ENCODE measurements at places on chromosomes 13 and 19. TPM values are rescaled to one million over a fixed set of nuclear protein-coding genes. Genes with fewer than 3 reads are reported as not detected.

ZNF574 gene
- 18.8 TPM for total RNA-seq

GJB6 gene
- total RNA-seq: 20.2 TPM

KANK3 gene
- 1.7 TPM for total RNA-seq

TBXA2R gene
- total RNA-seq: 0.21 TPM

ENOX1 gene
- 1.5 TPM for total RNA-seq

GSX1 gene
- not detected for total RNA-seq

TUBA3C gene
- total RNA-seq: not detected
